SW 1271 (cell line): ENCODE measurements at places on chromosomes 4 and X.

DNA sequence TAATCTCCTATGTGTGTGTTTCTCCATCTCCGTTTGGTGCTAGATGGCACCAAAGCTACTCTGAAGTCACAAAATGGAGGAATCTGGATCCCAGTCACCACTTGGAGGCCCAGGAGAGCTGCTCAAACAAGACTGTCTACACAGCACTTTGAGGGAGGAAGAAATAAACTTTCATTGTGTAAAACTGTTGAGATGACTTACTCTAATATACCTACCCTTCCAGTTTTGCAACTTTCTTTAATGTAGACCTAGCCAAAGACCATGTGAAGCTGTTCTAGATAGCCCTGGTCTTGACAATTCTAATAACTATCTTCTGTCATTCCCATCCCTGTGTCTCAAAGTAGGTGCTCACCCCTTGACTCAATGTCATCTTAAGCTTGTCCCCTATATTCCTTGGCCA is 52.8 kb upstream of the TAB3 start:
- DNase-seq = no peak

DNA sequence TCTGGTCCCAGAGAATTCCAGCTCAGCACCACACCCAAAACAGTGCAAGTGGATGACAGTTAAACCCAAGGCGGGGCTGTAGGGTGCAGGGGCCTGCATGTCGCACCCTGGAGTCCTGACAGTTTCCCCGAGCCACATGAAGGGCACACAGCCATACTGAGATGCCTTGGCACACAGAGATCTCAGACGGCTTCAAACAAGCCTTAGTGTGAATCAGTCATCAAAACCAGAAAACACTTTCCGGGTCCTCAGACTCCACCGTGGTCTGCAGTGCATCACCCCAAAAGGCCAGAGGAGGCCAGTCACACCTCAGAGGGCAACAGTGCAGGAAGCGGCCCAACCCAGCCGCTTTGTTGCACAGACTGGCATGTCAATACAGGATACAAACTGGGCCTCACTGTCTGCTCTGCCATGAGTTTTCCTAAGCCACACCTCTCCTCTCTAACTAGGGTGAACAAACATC is 64.6 kb upstream of the ENPP6 start:
- DNase-seq = no peak

GRCh38 chr4:10002278-10002677 is 19.0 kb downstream of the SLC2A9 start:
- no peak for DNase-seq

- DNase-seq = no peak
These were observed 26.4 kb downstream of the GRIA2 start for GRCh38 chr4:157246964-157247363.

- no peak for DNase-seq
These were observed 419.5 kb downstream of the HNRNPD start for GRCh38 chr4:81954271-81954670.

GRCh38 chr4:21628116-21628670 is 320.4 kb downstream of the KCNIP4 start:
- no peak for DNase-seq

DNA sequence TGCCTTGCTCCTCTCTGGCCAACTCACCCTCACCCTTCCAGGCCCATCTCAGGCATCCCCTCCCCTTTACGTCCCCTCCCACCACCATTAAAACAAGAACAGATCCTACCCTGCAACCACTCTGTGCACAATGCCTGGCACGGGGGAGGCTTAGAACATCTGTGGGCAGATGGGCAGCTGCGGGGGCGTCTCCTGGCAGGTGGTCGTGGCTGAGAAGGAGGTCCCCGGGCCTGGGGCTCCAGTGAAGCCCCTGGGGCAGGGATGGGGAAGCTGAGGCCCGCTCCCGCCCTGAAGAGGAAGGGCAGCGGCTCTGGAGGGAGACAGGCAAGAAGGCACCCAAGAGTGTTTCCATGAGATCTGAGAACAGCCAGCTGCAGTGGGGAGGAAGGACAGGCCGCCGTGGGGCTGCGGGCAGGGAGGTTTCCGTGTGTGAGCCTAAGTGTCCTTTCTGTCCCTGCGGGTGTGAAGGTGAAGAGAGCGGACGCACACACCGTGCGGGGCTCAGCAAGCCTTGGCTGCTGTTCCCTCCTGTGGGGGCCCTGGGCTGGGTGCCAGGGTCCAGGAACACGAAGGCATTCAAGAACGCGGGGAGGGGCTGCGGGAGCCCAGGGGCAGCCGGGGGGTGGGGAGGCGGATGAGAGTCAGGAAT is 7.8 kb upstream of the TBC1D14 start:
- DNase-seq = no peak

- peak; percentile 63 for DNase-seq
These were observed 585 bp upstream of the SEC24D start for GRCh38 chr4:118836301-118837120.

DNA sequence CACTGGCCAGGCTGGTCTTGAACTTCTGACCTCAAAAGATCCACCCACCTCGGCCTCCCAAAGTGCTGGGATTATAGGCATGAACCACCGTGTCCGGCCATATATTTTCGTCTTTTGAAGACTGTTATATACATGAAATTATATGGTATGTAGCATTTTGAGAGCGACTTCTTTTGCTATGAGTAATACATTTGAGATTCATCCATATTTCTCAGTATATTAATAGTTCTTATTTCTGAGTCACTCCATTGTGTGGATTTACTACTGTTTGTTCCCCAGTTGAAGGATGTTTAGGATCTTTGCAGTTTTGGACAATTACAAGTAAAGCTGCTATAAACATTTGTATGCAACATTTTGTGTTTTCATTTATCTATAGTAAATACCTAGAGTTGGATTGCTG is 34.9 kb downstream of the GNL3L start:
- no peak for DNase-seq

DNA sequence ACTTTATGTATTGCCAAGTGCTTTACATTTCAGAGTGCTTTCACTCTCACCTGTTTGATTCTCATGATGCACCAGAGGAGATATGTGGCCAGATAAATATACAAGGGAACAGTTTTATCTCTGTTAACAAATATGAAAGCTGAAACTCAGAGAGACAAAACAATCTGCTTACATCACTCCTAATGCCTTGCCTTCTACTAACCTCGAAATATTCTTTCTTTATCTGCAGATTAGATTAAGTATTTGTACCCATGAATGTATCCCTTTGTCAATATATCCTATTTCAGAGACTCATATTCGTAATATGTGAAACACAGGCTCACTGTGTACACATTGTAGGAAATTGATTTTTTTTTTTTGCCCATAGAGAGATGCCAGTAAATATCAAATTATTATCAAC is 178.1 kb downstream of the NWD2 start:
- no peak for DNase-seq

GRCh38 chrX:100479329-100479728 is 69.3 kb upstream of the PCDH19 start:
- no peak for DNase-seq
